ENCODE measurements at places on chromosomes 11 and 22.
A peak's percentile ranks its signal among the peaks of the same experiment; 100 is the strongest.

DNA sequence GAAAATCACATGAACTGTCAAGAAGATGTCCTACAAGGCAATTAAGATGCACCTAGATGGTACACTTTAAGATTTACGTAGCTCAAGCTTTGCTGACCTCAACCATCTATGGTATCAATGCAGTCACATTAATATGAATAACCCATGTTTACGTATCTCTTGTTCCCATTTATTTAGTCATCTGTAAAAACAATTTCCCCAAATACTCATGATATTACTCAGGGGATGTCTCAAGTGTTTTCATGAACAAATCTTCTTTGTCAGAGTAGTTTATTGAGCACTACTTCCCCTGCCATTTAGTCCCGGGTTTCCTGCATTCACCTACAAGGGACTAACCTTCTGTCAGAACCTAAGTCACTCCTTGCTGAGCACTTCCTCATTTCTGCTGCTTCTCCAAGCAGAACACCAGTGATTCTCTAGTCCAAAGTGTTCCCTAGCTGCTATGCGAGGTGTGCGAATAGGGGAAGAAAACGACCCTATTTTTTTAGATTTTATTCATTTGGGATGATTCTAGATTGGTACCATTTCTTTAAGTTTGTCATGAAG is 554.3 kb upstream of the LRRC4C start:
- no peak for ATAC-seq

DNA sequence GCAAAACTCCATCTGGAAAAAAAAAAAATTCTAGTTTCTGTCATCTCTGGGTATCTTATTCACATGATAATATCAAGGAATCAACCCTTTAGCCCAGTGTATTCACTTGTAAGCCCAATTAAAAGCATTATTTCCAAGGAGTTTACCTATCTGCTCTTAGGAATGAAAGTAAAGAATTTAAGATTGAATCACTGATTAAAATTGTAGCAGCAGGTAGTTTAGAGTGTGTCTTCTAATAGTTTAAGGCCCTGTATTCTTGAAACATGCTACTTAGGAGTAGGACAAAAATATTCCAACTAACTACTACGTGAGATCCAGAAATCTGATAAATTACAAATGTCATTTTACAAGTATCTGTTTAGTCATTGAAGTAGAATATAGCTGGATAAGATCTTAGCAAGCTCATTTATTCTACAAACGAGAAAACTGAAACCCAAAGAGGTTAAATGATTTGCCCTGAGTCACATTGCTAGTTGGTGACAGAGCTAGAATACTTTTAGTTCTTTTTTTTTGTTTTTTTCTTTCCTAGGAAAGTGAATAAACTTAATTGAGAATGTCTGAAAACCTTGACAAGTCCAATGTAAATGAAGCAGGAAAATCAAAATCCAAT is 4.0 kb downstream of the TCP11L1 start:
- no peak for ATAC-seq

DNA sequence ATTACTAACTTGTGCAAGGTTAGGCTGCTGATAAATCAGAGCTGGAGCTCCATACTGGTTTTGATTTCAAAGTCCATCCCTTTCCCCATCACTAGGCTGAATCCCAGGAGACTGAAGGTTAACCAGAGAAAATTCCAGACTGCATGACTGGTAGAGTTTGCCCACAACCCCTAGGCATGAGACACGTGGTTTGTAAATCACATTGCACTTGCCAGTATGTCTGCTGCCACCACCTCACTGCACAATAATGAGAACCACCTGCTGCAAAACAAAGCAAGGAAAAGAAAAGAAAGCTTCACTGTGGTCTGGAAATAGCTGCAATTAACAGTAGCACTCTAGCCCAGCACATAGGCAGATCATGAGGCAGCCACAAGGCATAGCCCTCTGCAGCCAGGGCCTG is 67.6 kb upstream of the NTM start:
- ATAC-seq = no peak

GRCh38 chr11:19664886-19665548 is 47.6 kb upstream of the NAV2 start:
- no peak for ATAC-seq

- no peak for ATAC-seq
These were observed 113.5 kb downstream of the MN1 start for GRCh38 chr22:27687984-27688545.

DNA sequence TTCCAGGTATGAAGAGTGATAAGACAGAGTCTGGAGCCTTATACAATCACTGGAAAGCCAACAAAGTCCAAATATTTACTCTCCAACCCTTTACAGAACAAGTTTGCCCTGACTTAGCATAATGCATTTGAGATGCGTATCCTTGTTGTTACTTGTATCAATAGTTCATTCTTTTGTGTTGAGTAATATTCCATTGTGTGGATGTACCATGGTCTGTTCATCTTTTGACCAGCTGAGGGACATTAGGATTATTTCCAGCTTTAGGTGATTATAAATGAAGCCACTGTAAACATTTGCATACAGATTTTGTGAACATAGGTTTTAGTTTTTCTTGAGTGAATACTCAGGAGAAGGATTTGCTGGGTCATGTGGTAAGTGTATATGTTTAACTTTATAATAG is 9.7 kb downstream of the SDHAF2 start:
- no peak for ATAC-seq

DNA sequence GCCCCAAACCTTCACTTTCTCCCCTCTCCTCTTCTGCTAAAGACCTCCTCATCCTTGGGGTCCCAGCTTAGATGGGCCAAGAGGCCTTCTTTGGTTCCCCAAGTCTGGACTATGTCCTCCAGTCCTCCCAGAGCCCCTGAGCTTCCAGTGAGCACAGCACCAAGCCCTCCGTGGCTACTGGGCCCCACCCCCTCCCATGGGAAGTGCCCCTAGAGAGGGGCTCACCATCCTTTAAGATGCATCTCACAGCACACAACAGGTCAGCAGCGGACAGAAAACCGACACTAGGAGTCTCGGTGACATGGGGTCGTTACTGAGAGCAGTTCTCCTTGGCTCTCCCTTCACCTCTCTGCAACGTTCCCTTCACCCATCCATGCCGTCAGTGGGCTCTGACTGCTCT is 2.7 kb downstream of the LRRC32 start:
- no peak for ATAC-seq

DNA sequence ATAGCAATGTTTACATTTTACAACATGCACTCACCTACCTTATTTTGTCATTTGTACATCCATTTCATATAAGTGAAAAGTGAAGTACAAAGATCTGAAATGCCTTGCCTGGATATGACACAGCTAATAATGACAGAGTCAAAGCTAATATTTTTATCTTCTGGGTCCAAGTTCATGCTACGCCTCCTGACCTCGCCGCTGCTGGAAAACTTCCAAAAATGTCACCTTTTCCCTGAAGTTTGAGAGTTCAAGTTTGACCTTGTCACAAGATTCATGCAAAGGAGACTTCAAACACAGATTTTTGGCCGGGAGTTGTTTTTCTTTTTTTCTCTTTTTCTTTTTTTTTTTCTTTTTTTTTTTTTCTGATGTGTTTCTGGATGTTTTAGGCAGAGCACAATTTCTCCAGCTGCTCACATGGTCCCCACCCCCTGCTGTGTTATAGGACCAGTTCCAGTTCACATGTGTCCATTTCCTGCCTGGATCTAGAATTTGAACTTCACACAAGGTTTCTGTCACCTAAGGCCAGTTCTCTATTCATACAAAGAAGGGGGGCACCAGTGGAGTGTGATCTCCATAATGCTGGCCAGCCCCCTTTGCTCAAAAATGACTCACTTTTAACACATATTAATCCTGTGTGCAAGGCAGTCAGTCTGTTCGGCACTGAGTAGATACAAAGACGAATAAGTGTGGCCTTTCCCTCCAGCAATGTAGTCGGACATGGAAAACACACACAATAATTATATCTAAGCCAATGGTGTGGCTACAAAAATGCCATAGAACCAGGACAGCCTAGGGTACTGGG is 546.8 kb downstream of the BUD13 start:
- ATAC-seq = no peak

DNA sequence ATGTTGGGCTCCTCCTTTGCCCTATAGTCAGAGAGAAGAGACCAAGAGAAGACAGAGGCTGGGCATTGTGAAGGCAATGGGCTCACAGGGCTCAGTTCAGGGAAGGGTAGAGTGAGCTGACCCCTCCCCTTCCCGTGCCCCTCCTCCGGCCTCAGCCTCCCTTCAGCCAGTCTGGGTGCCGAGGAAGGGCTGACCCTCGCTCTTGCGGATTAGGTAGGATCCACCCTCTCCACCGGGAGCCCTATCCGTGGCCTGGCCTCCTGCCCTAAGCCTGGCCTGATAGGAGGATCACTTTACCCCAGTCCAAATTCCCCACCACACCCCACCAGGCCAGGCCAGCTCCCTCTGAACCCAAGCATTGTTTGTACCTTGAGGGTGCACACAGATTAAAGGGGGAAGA is 1.8 kb upstream of the PPP1R14B start:
- ATAC-seq = no peak

- ATAC-seq = no peak
These were observed 36.9 kb upstream of the PRR5 start for GRCh38 chr22:44665115-44665514.

DNA sequence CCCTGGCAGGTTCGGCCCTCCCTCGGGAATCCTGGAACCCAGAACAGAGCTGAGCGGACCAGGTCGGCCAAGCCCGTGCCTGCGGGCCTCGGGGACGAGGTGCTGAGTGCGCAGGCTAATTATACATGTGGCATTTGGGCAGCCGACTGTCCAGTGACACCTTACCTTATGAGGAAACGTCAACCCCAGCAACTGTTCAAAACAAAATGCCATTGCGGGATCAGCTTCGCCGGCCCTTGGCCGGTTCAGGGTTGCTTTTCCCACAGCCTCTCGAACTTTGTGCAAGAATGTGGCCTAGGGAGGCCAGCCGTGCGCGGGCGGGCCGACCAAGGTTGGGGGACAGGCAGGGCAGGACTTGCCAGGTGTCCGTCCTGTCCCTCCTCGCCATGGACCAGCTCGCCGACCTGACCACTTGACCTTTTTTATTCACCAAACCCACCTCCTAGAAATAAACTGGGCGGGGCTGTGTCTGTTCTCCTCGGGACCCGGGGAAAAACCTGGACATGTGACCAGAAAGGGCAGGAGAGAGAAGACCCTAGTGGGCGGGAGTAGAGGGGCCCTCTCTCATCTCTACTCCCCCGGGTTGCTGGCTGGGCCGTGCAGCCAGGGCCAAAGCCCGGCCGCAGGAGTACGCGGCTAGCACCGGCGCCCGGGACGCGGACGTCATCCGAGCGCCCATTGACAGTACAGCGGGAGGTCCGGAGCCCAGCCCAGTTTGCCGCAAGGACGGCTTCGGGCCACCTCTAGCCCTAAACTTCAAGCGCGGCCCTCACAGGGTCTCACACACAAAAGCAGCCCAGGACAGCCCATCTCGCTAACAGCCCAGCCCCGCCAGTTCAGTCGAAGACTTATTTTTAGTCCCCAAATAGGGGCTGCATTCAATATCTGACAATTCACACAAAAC is 134.3 kb upstream of the C11orf58 start:
- ATAC-seq = no peak

GRCh38 chr11:127226949-127227348 is 226.4 kb upstream of the KIRREL3 start:
- no peak for ATAC-seq

GRCh38 chr22:43796567-43796966 is 15.5 kb downstream of the EFCAB6 start:
- no peak for ATAC-seq

GRCh38 chr11:106482917-106483785 is 405.7 kb downstream of the AASDHPPT start:
- ATAC-seq = no peak

GRCh38 chr22:39313258-39314001 is 6.0 kb downstream of the RPL3 start:
- ATAC-seq = no peak

GRCh38 chr11:122246874-122247273 is 130.9 kb upstream of the BLID start:
- no peak for ATAC-seq

GRCh38 chr11:128422576-128423370 is 164.6 kb downstream of the ETS1 start:
- peak; percentile 96 for ATAC-seq

DNA sequence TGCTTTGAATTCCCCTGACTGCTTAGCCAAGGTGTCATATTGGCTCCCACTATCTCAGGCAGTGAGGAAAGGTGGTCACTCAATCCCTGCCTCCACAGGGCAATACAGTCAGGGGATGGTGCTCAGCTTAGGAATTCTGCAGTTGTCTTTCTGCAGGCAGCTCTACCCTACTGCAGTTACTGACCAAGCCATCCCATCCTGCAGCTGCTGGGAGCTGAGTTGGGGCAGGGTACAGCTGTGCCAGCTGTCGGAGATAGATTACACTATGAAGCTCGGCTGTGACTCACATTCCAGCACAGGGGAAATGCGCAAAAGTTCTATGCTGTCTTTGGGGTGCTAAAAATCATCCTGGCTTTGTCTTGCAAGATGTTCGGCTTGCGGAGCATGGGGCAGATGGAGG is 4.4 kb upstream of the DAGLA start:
- ATAC-seq = no peak

DNA sequence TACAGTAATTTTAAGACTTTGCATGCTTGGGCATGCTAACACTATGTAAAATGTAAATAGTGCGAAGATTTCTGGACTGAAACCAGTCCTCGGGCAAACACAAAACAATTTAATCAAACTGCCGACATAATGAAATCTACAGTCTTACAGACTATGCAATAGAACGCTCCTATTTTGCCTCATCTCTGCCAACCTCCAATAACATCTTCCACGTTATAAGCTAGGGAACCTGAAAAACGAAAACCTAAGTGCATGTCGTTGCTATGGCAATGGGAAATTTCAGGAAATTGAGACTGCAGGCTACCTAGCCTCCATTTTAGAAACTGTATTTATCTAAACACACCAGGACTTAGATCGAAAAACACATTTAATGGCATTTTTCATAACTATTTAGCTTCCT is 1.1 kb downstream of the CSTF3 start:
- no peak for ATAC-seq

DNA sequence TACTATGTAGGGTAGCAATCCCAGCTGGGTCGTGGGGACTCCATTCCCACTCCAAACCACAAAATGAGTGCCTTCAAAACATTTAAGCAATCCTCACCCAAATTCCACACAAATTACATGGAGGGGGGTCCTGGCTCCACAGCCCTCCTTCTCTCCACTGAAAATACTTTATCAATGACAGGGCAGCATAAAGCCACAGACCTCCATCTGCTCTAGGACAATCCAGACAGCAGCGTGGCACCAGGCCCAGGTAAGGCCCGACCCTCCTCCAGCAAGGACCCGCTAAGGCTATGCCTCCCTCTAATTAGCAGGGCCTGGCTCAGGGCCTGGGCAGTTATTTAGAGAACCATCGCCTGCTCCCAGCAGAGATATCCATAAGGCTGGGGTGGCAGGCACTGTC is at the start of gene PANX3:
Gene PANX3 (plus strand): TSS at position 365 of the 400 bp plus-strand sequence. CDS start 129 bp downstream, outside the sequence.
- ATAC-seq = no peak

All from stimulated activated memory B cell treated with anti-CD40 and anti-IgM and Interleukin-4, amounts not matched to agents 10 μg/mL and 1 μg/mL and 100 μg/mL, for 72 hours (primary cell).